ENCODE measurements at places on chromosomes 2 and 18. TPM values are rescaled to one million over a fixed set of nuclear protein-coding genes. Genes with fewer than 3 reads are reported as not detected.
A peak's percentile ranks its signal among the peaks of the same experiment; 100 is the strongest.

DNA sequence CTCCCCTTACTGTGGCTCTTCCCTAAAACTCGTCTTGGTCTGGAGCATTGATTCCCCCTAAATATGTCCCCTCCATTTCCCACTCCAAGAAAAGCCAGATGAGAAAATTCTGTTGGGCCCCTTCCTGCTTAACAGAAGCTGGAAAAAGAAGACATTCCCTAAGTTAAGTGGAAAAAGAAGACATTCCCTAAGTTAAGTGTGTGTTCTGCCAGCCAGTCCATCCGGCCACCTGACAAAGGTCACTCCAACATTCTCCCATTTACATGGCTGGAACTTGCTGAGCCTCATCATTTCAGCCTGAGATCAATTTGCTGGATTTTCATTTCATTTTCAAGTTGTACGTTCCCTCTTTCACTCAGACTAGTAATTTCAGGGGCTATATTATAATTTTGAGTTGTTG lies 52.0 kb downstream of the LYPD1 start:
- no peak for DNase-seq

DNA sequence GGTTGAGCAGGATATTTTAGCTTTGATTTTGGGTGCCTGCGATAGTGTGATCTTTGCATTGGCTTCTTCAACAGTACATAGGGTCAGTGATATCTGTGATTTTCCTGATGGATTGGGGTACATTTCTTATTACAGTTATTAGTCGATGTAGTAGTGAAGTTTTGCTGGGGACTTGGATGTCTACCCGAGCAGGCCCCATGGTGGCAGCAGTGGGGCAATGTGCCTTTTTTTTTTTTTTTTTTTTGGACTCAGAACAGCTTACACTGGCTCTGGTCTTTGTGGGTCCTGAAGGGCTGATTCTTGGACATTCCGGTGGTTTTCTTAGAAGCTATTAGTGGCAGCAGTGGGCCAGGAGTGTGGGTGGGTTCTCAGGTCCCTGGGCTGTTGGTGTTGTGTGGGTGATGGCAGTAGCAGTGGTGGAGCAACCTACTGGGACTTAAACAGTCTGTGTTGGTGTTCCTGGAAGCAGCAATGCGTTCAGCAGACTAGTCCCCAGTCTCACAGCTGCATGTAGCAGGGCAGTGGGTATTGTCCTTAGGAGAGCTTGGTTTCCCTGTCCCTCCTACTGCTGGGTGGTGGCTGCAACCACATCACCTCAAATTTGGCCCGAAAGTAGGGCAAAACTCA lies 53.7 kb upstream of the SLC4A10 start:
- DNase-seq, result no peak

DNA sequence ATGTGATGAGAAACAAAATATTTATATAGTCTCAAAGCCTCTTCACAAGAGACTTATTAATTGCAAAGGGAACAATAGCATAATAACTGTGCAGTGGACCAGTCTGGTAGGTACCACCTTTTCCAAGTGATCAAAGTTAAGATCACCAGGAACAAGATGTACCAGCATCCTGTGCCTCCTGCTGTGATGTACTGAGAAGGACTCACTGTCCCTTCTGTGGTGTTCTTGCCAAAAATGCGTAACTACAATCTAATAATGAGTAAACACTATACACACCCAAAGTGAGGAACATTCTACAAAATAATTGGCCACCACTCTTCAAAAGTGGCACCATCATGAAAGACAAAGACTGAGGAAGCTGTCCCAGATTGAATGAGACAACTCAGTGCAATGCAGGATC lies 14.5 kb downstream of the GNLY start:
- no peak for DNase-seq

Gene EMX1
- not detected for total RNA-seq

DNA sequence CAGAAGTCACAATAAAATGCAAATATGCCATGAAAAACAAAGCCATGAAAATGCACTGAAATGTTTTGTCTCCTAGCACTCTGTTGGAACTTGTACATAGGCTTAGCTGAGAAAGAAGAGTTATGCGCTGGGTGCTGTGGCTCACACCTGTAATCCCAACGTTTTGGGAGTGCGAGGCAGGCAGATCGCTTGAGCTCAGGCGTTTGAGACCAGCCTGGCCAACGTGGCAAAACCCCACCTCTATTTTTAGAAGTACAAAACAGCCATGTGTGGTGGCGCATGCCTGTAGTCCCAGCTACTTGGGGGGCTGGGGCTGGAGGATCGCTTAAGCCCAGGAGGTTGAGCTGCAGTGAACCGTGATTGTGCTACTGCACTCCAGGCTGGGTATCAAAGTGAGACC lies 39.9 kb downstream of the IRS1 start:
- DNase-seq, result no peak

DNA sequence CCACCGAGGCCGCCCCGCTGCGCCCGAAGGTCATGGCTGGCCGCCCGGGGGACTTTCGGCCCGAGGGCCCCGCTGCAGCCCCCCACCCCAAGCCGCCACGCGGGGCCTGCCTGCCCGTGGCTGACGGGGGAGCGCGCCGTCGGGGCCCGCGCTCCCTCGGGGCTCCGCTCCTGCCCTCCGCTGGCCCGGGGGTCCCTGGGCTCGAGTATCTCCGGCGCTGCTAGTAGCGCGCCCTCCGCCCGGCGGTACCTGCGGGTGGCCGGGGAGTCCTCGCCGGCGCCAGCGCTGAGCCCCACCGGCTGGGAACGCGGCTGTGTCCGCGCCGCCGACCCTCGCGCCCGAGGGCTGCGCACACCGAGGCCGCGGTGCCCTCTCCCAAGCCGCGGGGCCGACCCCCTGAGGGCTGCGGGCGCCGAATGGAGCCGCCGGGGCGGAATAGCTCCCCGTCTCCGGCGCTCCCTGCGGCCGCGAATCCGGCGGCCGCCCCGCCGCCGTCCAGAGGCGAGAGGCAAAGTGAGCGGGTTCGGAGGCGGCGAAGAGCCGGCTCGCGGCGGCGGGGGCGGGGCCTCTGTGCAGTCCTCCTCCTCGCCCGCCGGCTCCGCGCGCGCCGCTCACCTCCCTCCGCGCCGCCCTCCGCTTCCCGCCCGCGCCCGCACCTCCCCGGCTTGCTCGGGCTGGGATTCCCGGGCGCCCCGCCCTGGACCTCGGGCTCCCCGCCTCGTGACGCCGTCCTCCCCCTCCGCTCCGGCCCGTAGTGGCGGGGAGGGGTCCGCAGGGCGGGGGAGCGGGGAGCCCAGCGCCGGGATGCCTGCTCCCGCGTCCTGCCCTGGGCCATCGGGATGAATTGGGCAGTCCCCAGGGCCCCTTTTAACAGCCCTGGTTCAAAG lies at the start of gene KCNG3:
Gene KCNG3, minus strand, starts transcription at position 515 of the 887 bp plus-strand sequence. Its CDS starts 481 bp downstream, at position 34.
- DNase-seq, result peak; percentile 87

Gene TFCP2L1
- total RNA-seq, result 2.4 TPM

- no peak for DNase-seq
These were observed 251.2 kb upstream of the ID2 start for GRCh38 chr2:8430628-8431027.

- DNase-seq, result peak; percentile 25
These were observed 25.7 kb downstream of the RHOB start for GRCh38 chr2:20472569-20472968.

DNA sequence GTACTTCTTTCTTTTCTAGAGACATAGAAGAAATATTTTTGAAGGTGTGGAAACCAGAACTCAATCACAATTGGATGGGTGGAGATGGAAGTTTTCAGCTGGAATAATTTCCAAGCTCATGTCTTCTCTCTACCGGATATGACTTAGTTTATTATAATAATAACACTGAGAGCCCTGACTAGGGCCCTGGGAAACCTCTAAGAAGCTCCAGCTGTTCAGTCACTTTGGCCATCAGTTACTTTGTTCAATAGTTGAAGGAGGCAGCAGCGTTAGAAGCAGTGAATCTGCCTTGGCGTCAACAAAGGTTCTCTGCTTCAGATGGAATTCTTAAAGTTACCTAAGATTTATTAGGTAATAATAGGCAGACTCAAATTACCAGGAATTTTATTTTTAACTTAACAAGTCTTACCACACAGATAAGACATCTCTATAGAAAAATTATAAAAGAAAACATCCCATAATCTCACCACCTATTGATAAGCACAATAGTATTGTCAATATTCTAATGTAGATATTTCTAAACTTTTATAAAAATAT lies 293.8 kb upstream of the CHAC2 start:
- DNase-seq, result no peak

DNA sequence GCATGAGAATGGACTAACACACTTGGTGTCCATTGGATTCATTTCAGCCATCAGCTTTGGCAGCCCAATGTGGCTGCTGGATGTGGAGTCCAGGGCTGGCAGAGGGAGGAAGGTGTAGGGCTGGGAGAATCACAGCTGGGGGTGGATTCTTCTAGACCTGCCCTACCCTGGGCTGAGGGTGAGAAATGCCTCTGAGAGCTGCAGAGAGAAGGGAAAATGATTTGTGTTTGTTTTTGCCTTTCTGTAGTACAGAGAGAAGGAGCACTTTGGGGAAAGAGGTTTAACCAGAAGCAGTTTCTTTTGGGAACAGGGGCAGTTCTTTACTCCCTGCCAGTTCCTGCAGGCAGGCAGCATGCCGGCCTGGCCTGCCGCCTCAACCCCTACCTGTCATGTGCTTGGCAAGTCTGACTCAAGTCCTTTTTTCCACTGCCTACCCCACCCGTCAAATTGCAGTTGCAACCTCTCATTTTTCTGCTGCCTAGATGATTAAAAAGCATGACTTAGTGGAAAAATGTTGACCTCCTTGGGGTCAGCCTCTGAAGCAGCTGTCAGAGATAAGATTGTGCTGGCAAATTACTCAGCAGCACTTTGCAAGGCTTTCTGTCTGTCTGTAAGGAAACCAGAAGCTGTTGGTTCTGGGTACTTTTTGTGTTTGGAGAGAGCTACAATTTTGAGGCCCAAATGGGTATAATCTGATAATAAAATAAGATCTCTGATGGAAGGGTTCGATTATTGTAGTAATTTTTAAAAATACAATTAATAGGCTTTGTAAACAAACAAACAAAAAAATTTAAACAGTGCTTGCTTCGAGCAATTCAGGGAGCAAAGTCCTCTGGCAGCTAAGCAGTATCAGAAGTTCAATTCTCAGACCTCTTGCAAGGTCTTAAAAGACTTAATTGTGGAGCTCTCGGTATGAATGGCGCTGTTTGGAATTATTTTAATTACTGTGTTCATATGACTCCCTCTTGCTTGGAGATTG lies 21.7 kb downstream of the LBH start:
- no peak for DNase-seq

GRCh38 chr2:9803023-9803805 lies 40.1 kb upstream of the TAF1B start:
- peak; percentile 63 for DNase-seq

DNA sequence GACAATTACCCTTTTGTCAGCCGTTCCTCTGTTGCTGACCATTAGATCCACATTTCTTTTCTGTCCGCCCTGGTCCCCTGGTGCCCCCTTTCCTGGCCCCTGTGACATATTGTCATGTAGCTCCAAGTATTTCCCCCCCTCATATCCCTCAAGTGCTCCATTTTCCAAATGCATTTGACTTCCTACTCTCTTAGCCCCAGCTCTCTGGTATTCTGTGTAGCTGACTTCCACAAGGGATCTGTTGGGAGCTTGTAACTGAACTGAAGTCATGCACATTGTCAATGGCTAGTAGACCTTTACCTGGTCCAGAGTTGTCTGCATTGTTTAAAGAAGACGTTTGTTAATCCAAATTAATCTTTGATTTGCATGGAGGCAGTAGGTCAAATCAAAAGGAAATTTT lies 34.8 kb downstream of the LIPG start:
- DNase-seq, result no peak

GRCh38 chr2:222423632-222424275 lies 589 bp upstream of the SGPP2 start:
- DNase-seq, result no peak

DNA sequence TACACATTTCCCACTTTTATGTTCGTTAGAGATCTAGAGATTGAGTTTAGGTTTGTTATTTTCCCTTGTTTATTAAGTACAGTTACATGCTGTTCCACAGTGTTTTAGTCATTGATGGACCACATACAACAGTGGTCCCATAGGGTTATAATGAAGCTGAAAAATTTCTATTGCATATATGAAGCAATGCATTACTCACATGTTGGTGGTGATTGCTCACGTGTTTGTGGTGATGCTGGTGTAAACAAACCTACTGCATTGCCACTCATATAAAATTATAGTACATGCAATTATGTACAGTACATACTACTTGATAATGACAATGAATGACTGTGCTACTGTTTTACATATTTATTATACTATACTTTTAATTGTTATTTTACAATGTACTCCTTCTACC lies 51.0 kb upstream of the NXPH2 start:
- no peak for DNase-seq

DNA sequence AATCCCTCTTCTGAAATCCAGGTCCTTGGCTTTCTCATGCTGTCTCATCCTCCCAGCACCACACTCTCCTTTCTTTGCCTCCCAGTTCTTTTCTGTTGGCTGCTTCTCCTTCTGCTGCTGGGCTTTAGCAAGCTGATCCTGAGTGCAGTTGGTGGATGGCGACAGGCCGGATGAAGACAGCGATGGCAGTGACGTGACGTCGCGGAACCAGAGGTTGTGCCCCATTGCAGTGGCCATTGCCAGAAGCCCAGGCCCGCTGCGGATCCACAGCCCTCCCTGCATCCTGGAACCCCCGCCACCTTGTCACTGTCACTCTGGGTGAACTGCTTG lies 75.2 kb downstream of the EIPR1 start:
- no peak for DNase-seq

DNA sequence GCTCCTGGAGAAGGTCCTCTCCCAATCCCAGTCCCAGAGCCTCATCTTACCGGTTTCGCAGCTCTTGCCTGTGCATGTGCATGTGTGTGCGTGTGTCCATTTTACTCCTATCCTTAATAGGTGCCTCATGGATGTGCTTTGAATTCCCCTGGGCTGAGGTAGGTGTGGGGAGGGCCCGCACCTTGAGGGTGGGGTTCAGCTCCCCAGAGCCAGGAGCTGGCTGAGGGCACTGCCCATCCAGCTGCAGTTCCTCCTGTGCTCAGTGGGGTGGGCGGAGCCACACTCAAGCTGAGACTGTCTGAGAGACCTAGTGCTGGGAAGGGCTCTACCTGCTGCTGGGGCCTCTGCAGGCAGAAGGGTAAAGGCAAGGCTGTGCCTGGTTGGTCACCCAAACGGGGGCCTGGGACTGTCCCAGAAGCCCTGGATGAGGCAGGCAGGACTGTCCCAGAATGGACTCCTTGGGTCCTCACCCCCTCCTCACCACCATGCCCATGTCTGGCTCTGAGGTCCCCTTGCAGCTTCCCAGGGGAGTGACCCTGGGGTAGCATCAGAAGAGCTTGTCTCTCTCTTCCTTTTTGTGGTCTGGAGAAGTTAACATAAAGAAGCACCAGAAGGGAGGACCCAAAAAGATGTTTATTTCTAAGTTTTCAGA lies 8.9 kb downstream of the GDF7 start:
- peak; percentile 92 for DNase-seq

Data from spleen (tissue), 13 donors.